ENCODE measurements at places on chromosomes 3 and 15.
A peak's percentile ranks its signal among the peaks of the same experiment; 100 is the strongest.

DNA sequence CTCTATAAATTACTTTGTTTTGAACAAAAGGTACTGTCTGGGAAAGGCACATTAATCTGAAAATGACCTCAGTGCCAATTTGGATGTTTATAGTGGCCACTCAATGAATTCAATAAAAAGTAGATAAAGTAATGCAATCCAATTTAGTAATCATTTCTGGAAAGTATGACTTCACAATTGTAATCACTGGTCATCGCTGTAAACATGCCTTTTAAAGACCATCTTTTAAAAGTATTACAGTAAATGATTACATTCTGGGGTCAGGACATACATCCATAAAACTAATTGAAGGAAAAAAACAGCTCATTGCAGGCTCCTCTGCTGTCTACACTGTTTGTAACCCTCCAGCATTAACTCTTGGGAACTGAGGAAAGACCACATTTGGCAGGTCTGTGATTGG, 43.2 kb downstream of the HRH1 start:
- DNase-seq: no peak

- peak; percentile 75 for DNase-seq
Observed at GRCh38 chr15:97759363-97759762, 201.1 kb upstream of the ARRDC4 start.

DNA sequence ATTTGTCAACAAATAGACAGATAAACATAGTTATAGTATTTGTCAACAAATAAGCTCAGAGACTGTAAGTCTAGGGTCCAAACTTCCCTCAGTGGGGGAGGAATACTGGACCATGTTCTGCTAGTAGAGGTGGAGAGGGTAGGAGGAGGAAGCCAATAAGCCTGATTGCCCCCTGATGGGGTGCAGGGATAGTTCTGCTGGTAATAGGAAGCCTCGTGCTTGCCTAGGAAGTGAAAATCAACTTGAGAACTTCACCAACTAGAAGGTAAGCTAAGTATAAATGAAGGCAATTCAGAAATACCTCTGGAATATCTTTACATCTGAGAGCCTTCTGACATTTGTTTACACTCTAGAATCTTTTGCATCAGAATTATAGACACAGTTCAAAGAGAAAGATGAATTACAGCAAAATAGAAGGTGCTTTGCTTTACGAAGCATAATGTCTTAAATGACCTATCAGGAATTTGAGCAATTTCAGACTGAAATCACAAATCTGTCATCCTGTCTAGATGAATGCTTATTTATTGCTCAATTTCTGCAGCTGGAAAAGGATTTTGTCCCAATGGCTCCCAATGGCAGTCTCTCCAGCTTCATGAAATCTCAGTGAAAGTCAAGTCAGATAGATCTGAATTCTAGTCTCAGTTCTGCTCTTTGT, 225.6 kb upstream of the TBC1D5 start:
- DNase-seq: no peak

DNA sequence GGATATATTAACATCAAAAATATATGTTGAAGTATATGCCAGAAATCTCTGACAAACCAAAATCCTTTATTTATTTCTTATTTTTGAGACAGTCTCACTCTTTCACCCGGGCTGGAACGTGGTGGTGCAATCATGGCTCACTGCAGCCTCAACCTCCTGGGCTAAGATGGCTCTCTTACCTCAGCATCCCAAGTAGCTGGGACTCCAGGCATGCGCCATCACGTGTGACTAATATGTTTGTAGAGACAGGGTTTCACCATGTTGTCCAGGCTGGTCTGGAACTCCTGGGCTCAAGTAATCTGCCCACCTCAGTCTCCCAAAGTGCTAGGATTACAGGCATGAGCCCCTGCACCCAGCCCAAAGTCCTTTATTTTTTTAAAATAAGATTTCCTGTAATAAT, 11.9 kb downstream of the FAIM start:
- no peak for DNase-seq

- no peak for DNase-seq
Observed at GRCh38 chr3:140238646-140239314, 303.8 kb downstream of the CLSTN2 start.

GRCh38 chr3:108208831-108209230, 13.4 kb downstream of the IFT57 start:
- no peak for DNase-seq

DNA sequence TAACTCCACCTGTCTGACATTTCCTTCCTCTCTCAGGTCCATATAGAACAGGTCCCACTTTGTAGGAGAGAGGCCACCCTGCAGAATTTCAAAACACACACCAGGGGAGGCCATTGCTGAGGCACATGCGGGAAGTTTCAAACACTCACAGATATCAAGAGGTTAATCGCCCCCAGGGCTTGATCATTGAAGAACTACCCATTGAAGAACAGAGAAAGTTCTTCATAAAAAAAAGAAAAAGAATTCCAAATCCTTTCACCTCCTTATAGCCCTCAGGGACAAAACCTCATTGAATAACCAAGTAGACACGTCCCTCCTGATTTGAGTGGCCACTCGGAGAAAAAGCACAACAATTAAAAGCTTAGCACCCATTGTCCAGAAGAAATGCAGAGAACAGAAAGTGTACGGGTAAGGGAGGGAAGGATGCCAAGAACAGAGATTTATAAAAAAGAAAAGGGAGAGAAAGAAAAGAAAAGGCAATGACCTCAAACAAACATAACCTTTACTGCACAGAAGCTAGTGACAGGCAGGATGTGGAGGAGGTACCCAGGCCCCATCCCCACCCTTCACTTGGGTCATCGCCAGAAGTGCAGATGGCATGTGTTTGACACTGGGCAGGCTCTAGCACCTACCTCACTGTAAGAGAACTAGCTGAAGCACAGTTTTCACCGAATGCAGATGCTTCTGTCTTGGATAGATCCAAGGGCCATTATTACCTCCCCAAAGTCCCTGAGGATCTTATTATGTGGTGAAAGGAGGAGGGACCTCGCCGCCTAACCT, 112.3 kb upstream of the HES1 start:
- DNase-seq: no peak

DNA sequence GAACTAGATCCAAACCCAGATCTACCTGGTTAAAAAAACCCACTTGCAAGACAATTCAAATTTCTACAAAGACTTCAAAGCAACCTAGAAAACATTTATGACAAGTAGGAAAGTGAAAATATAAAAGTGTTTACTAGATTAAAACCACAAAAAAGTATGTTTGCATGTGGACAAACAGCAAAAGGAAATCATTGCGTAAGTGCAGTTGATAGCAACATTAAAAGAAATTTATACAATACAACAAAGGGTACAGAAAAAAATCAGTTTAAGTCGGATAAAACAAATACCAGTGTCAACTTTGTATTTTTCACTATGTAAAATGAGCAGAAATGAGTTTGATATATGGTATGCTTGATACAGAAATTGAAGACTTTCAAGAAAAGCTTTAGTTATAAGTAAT, 2.6 kb downstream of the EIF5A2 start:
- DNase-seq: no peak

DNA sequence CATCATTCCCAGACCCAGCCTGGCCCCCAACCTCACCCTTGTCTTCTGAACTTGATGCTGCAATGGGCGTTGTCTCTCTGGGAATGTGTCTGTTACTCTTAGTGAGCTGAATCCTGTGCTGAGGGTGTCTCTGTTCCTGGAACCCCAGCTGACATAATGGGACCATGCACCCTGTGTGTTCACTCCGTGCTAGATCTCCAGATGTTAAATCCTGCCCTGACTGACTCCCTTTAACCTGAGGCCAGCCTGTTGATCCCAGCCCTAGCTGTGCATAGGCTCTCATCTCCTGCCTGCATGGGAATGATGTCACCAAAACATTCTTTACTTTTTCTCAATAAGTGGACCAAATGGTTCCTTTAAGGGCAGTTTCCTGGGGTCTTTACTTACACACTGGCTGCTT, 48.0 kb upstream of the UMPS start:
- DNase-seq: no peak

- no peak for DNase-seq
Observed at GRCh38 chr3:16174026-16174355, 489 bp upstream of the GALNT15 start.
